ENCODE measurements at places on chromosomes 4 and X. TPM values are rescaled to one million over a fixed set of nuclear protein-coding genes. Genes with fewer than 3 reads are reported as not detected.

DNA sequence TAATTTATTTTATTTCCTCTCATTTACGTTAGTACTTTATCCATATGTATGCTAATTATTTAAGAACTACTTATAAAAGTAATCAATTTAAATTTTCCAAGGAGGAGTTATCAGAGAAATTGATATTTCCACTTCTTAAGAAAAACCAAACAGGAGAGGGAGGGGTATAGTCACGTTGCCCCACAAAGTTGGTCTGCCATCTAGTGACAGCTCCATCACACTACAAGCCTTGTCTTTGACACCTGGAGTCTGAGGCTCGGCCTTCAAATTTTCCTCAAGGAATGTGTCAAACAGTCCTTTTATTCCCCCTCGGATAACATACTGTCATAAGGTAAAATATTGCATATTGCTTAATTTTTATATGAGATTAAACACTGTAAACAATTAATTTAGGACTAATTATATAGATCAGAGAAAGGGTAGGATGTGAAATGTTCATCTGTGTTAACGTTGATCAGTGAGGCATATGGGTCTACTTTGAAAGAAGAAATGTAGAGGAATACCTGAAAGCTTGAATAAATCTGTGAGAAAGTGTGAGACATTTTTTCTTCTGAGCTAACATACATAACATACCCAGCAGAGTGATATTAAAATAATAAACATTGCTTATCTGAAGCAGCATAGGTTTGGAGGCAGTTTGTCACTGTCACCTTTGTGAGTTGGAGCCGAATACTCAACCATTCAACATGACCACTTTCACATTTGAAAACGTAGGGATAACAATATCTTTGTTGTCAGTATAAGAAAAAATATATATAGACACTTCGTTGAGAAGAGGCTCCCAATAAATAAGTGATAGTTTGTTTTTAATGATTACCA, 114.4 kb downstream of the GLRA3 start:
- no peak overlapping the region for H3K27ac ChIP-seq
- no peaks in the 10 kb centered on the region for H3K27me3 ChIP-seq
- DNase-seq: no peak

DNA sequence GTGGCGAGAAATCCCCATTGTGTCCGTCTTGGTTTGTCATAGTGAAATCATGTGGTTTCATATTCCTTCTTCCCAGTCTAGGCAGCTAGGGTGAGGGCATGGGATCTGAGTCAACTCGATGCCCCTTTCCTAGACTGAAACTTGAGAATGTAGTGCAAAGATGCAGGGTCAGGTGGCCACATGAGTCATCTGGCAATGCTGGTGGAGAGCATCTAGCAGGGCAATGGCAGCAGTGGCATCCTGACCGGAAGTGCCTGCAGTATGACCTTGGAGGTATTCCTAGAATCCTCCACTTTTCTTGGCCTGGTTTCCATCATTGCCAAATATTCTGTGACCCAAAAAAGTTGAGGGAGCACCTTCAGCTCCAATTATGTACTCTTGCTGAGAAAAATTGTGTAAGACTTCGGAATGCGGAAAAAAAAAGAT, 39.1 kb upstream of the TMEM184C start:
- no peaks in the 10 kb centered on the region for H3K36me3 ChIP-seq
- H3K4me3 ChIP-seq: no peak overlapping the region
- no peaks in the 10 kb centered on the region for H3K4me1 ChIP-seq
- no peak for DNase-seq
- H3K27me3 ChIP-seq: no peaks in the 10 kb centered on the region

GRCh38 chrX:38409289-38409688, 56.9 kb downstream of the OTC start:
- H3K4me3 ChIP-seq: no peak overlapping the region
- no peak overlapping the region for H3K27ac ChIP-seq
- no peaks in the 10 kb centered on the region for H3K36me3 ChIP-seq
- peaks cover 2% of the 10 kb centered on the region for H3K4me1 ChIP-seq
- H3K27me3 ChIP-seq: peaks cover 6% of the 10 kb centered on the region
- DNase-seq: no peak

DNA sequence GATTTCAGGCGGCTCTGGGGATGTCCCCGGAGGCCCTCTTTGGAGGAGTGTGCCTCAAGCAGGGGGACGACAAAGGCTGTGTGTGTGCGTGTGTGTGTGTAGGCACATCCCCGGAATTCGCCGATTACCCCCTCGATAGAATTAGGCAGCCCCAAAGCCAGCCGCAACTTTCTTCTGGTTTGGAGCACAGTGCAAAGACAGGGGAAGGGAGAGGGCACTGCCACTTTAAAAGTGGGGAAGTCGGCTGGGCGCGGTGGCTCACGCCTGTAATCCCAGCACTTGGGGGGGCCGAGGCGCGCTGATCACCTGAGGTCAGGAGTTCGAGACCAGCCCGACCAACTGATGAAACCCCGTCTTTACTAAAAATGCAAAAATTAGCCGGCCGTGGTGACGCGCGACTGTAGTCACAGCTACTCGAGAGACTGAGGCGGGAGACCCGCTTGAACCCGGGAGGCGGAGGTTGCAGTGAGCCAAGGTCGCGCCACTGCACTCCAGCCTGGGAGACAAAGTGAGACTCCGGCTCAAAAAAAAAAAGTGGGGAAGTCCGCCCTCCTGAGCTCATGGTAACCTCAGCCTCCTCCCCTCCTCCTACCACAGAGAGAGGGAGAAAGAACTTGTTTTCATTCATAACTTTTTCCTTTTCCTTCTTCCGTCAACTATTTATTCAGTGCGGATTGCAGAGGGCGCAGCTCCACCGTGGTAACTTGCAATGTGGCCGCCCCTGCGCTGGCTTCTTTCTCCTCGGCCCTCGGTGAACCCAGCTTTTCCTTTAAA, 2.4 kb downstream of the SPRY1 start:
- DNase-seq: peak; percentile 93
- H3K4me3 ChIP-seq: peak overlapping the region; percentile 68
- H3K27me3 ChIP-seq: no peaks in the 10 kb centered on the region
- peaks cover 15% of the 10 kb centered on the region for H3K4me1 ChIP-seq
- peak overlapping the region; percentile 95 for H3K27ac ChIP-seq

- no peak for DNase-seq
- H3K27ac ChIP-seq: no peak overlapping the region
- H3K27me3 ChIP-seq: no peaks in the 10 kb centered on the region
- no peaks in the 10 kb centered on the region for H3K36me3 ChIP-seq
These were observed 655.0 kb downstream of the RPA4 start for GRCh38 chrX:97538745-97539144.

FHDC1 gene
- total RNA-seq: 3.6 TPM

All from muscle of leg (tissue), 16 donors.